ENCODE measurements at places on chromosomes 3 and 15.
A peak's percentile ranks its signal among the peaks of the same experiment; 100 is the strongest.

GRCh38 chr3:44920081-44920480 lies 45.7 kb downstream of the TGM4 start:
- DNase-seq, result no peak

DNA sequence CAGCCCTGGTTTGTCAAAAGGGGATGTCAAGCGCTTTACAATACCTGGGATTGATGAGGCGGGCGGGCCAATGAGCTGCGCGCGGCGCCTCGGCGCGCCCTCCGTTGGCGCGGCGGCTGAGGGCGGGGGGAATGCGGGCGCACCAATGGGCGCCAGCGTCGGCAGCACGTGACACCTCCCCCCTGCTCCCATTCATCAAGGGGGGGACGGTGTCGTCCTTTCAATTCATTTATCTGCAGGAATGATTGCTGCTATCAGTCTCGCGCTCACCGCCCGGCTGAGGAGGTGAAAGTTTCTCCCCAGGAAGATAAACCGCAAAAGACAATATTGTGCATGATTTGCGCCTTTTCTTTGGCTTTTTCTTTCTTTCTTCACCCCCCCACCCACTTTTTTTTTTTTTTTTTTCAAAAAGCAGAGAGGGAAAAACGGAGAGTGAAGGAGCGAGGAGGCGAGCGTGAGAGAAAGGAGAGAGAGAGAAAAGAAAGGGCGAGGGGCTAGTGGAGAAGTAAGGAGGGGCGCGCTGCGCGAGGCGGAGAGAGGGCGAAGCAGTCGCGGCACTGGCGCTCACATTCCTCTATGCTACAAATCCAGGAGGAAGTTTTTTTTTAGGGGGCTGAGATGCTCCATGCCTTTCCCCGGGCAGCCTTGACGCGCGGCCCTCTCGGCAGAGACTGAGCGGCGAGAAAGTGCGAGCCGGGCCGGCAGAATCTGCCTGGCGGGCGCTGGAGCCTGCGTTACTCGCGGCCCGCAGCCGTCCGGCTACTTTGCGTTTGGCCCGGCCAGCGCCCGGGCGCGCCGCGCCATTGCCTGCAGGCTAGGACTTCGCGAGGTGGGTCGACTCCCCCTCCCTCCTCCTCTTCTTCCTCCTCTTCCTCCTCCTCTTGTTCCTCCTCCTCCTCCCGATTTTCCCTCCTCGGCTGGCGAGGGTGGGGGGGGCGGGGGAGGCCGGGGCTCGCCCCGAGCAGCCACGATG lies at the start of gene ZIC1:
Gene ZIC1 (plus strand): TSS at position 223 of the 973 bp plus-strand sequence. CDS start 748 bp downstream, at position 971.
- no peak for DNase-seq

DNA sequence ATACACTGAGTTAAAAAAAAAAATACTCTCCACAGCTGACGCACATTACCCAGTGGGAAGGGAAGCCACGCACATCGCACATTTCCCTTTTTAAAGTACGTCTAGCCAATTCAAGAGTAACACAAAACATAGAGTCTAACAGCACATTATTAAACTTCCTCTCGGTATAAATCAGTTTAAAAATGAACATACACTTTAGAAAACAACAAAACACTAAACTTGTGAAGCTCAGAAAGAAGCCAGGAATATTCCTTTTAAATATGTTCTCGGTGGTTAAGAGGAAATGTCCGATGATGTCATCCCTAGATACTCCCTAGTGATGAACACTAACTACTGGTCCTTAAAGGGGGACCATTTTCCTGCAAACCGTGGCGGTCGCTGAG lies 721 bp downstream of the MYEF2 start:
- no peak for DNase-seq

- no peak for DNase-seq
Observed at GRCh38 chr3:8617921-8618320, 26.7 kb downstream of the SSUH2 start.

- DNase-seq, result no peak
Observed at GRCh38 chr3:3085782-3086181, 24.4 kb downstream of the IL5RA start.

DNA sequence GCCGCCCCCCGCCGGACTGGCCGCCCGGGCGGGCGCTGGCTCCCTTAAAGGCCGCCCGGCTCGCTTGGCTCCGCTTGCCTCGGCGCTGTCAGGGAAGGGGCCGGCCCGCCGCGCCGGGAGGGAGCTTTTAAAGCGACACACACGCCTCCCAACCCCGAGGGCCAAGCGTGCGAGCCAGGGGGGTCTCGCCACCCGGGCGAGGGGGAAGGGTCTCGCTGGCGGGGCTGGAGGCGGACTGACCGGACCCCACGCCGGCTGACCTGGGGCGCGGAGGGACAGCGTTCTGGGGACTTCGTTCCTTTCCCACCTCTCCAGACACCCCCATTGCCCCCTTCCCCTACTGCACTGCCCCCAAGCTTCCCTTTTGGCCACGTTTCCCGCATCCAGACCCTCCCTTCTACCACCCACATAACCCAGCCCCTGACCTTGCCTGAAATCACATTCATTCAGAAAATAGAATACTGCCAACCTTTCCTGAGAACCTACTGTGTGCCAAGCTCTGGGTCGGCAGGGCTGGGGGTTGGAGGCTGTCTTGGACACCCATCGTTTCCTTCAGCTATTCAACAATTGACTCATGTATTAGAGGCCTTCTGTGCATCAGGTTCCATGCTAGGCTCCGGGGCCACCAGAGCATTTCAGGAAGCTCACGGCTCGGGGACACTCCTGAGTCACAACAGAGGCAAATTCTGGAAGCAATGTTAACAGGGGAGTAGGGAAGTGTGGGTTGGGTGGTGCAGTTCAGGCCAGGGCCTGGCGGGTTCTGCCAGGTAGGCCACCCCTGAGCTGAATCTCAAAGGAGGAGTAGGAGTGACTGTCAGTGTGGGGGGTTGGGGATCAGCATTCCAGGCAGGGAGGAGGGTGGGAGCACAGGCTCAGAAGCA lies at the start of gene INSYN1:
Gene INSYN1 (minus strand): TSS at position 102 of the 881 bp plus-strand sequence. CDS start 2,221 bp downstream, outside the sequence.
- DNase-seq, result peak; percentile 75

- DNase-seq, result no peak
Observed at GRCh38 chr3:184236636-184237035, 7.3 kb downstream of the VWA5B2 start.

GRCh38 chr15:31285772-31286261 lies 40.8 kb upstream of the KLF13 start:
- DNase-seq, result no peak

DNA sequence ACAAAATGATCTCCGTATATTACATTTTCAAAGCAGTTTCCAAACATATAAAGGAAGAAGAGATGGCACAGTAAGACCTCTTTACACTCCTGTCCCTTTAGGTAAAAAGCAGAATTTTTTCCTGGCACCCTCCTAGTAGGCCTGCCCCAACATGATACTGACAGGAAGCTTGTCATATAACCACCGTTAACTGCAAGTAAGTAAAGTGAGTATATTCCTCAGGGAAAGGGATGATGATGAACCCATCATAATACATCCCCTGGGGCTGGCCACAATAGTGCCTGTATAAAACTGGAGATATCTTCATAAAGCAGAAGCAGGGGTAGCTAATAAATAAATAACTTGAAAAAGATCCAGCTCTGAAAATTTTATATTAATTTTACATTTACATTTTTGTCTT lies 893.0 kb downstream of the DIPK2A start:
- DNase-seq, result no peak

- no peak for DNase-seq
Observed at GRCh38 chr15:98843844-98844243, 163.7 kb downstream of the PGPEP1L start.

DNA sequence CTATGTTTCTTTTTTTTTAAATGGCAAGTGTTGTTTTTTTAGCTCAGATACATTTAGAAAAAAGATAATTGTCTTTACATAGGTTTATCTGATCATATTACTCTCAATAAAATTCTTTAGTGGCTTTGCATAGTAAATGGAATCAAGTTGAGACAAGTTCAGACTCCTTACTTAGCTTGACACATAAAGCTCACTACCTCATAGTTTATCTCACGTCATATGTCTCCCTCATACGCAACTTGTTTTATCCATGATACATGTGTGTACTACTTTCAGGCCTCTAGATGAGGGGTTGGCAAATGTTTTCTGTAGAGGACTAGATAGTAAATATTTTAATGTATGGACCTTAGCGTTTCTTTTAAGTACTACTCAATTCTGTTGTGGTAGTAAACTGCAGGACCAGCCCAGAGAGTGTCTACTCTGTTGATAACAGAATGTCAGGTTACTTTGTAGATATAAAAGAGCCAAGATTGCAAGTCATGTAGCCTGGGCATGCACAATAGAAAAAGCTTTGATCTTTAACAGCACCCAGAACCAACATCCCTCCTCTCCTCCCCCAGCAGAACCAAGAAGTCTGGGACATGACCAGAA lies 28.2 kb upstream of the MGA start:
- DNase-seq, result no peak

DNA sequence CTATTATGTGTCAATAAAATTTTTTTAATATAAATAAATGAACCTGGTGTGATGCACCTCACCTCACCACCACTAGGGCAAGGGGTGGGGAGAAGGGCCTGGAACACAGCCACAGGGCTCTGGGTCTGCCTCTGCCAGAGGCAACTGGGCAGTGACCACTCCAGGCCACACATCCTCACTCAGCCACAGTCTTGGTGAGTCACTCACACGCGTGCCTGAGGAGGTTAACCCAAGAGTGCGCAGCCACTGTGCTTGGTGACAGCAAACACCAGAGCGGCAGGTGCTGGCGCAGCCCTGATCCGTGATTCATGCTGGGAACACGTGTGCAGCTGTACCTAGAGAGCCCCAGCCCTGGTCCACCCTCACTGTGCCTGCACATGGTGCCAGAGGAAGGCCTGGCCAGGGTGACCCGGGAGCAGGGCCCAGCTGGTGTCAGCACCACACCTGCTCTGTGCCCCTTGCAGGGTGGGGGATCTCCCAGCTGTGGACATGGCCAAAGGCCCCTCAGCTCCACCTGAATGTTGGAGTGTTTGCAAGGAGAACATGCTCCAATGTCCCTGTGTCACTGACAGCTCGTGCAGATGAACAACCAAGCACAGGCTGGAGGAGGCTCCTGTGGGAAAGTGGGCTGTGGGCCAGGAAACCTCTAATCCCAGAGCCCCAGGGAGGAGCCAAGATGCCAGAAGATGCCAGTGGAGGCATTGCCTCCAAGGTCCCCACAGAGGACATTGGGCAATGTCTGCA lies 2.1 kb downstream of the SLC41A3 start:
- DNase-seq, result no peak

GRCh38 chr15:56980473-56980872 lies 62.0 kb downstream of the TCF12 start:
- no peak for DNase-seq

DNA sequence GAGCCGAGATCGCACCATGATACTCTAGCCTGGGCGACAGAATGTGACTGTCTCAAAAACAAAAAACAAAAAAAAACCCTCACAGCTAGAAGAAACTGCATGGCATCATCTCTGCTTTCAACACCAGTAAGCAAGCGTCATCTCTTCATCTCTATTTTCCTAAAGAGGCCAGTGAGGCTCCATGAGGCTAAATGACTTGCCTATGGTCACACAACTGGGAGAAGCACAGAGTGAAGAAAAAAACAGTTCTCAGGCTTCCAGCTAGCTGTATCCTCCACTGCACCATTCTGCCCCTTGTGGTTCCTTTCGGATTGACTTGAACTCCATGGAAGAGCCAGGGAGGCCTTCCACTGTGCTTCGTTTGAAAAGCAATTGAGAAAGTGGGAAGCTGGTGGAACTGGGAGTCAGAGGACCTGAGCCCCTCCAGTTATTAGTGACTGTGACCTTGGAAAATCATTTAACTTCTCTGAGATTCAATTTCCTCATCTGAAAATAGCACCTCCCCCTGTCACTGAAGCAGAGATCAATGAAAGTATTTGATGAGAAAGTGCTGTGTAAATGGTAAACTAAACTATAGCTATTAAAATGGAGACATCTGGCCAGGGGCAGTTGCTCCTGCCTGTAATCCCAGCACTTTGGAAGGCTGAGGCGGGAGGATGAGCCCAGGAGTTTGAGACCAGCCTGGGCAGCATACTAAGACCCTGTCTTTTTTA lies 32.1 kb upstream of the DENND4A start:
- no peak for DNase-seq

DNA sequence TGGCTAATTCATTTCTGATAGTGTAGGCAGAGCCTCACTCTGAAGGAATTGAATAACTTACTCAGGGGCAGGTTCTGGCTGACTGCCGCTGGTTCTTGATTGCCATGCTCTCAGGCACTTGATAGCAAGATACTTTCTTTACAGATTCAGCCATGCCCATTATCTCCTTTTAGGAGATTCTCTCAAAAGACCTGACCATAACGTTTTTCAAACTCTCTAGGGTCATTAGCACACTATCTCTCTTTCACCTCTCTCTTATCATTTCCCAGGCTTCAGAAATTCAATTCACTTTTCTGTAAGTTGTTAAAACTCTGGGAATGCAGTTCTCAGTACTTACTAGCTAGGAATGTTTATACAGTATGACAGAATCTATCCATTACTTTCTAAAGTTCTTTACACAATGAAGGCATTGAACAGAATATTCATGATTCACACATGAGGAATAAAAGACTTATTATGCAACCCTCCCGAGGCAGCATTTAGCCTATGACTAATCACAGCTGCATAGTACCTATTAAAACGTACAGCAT lies 850.3 kb upstream of the CADM2 start:
- no peak for DNase-seq

DNA sequence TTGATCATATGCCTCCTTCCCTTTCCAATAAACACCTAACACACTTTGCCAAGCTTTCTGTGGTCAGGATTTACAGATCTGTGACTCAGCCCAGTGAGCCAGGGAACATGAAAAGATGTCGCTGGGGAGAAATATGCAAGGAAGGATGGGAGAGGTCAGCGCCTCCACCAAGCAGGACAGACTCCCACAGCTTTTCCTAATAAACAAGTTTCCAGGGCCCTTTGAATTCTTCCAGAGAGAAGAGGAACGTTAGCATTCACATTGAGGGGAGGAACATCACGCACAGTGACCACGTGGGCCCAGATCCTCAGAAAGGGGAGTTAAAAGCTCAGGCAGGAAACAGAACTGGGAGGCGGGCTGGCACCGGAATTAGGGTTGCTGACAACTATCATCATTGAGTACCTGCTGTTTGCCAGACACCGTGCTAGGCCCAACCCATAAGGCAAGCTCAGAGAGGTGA lies 33.3 kb upstream of the MRPS22 start:
- DNase-seq, result no peak

DNA sequence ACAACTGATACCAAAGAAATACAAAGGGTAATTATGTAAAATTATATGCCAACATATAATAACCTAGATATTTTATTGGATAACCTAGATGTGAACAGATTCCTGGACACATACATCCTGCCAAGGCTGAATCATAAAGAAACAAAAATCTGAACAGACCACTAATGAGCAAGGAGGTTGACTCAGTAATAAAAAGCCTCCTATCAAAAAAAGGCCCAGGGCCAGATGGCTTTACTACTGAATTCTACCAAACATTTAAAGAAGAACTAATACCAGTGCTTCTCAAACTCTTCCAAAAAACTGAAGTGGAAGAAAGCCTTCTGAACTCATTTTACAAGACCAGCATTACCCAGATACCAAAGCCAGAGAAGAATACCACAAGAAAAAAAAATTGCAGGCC lies 32.4 kb downstream of the THBS1 start:
- no peak for DNase-seq

DNA sequence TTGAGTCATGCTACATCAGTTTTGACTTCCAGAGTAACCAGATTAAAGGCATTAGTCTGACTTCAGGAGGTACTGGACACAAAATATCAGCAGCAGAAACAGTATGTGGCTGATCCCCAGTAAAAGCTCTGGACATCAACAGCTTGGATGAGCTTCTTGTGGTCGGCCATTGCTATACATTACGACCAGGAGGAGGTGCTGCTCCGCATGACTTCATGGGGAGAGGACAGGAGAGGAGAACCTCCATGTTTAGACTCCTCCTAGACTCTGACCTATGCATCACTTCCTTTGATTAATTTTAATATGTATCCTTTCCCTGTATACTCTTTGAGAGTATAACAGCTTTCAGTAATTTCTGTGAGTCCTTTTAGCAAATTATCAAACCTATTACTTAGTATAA lies 285.6 kb upstream of the ARHGEF26 start:
- no peak for DNase-seq
